Neural progenitor cell (in vitro differentiated cells): ENCODE measurements at places on chromosomes 6 and 20. TPM values are rescaled to one million over a fixed set of nuclear protein-coding genes. Genes with fewer than 3 reads are reported as not detected.

- H3K4me1 ChIP-seq, result peaks cover 7% of the 10 kb centered on the region
- no peaks in the 10 kb centered on the region for H3K27me3 ChIP-seq
- no peak overlapping the region for H3K4me3 ChIP-seq
- no peaks in the 10 kb centered on the region for H3K36me3 ChIP-seq
Measured at GRCh38 chr6:169981568-169981967, 230.1 kb downstream of the ERMARD start.

- DNase-seq, result no peak
- H3K27me3 ChIP-seq, result no peaks in the 10 kb centered on the region
- H3K4me1 ChIP-seq, result no peaks in the 10 kb centered on the region
- H3K4me3 ChIP-seq, result no peak overlapping the region
- no peak overlapping the region for H3K27ac ChIP-seq
- peaks cover 17% of the 10 kb centered on the region for H3K36me3 ChIP-seq
Measured at GRCh38 chr20:16744178-16744807, 3.9 kb upstream of the OTOR start.

DNA sequence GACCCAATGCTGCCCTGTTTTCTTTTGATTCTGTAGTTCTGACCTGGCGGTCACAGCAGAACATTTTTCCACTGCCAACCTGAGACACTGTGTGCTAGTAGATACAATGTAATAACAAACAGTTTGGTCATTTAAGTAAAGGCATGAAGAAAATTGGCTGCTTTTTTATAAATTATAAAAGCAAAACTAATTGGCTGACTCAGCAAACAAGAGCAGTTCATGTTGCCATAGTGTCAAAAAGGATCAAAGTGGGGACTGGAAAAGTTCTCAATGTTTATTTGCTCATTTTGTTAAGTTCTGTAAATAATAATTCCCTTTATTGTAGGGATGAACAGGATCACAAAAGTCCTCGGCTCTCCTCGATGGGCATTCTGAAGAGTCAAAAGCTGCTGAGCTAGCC, 599.5 kb downstream of the PKHD1 start:
- no peak overlapping the region for H3K27ac ChIP-seq
- peaks cover 10% of the 10 kb centered on the region for H3K4me1 ChIP-seq
- no peaks in the 10 kb centered on the region for H3K36me3 ChIP-seq
- DNase-seq, result no peak

DNA sequence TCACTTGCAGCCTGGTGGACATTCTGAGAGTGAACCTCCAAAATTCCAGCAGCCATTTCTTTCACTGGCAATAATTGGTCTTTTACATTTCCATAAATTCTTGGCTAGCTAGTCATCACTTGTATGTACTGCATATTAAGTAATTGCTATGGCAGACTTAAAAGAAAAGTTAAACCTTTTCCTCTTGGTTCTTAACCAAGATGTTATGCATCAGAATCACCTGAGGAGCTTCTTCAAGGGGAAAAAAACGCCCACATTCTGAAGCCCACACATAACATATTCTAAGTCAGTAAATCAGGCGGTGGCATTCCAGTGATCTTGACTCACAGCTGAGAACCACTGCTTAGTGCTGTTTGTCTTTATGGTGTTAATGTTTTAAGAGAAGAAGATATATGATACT, 37.0 kb downstream of the CDC40 start:
- no peak overlapping the region for H3K27ac ChIP-seq
- H3K27me3 ChIP-seq, result no peaks in the 10 kb centered on the region
- DNase-seq, result no peak
- peaks cover 22% of the 10 kb centered on the region for H3K36me3 ChIP-seq

The SAMD10 gene
- 0.19 and 4.9 TPM in 2 replicates for total RNA-seq

DNA sequence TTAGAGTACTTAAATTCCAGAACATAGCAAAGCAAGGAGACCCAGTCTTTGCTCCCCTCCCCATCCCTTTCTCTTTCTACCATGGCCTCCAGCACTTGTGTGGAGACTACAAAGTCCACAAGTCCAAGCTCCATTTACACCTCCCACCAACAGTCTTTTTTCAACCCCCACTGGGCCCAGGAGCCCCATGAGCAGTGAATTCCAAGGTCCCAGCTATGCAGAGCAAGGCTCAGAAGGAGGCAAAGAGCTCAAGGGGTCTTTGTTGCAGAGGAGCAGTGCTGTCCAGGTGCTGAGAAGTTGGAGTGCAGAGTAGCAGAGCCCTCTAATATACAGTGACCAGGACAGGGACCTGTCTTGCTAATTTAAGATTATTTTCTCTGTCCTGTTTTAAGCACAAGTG, 9.0 kb downstream of the PAK5 start:
- peak; percentile 29 for DNase-seq
- H3K4me1 ChIP-seq, result no peaks in the 10 kb centered on the region
- H3K4me3 ChIP-seq, result no peak overlapping the region
- H3K27me3 ChIP-seq, result peaks cover 4% of the 10 kb centered on the region
- H3K27ac ChIP-seq, result no peak overlapping the region
- H3K36me3 ChIP-seq, result no peaks in the 10 kb centered on the region

DNA sequence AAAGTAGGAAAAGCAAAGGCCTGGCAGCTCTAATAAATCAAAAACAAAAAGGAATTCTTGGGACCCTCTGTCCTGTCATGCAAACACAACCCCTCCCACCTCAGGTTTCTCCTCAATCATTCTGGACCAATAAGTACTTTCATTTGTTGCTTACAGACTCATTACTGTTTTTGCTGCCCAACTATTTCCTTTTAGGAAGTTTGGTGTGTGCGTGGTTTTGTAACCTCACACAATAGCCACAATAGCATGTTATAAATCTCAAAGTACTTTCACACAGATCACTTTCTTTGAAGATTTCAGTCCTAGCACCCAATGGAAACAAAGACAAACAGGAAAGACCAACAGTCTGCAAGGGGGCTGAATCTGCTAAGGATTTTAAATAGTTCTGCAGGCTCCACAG, 4.5 kb downstream of the MRPL14 start:
- no peaks in the 10 kb centered on the region for H3K36me3 ChIP-seq
- no peaks in the 10 kb centered on the region for H3K27me3 ChIP-seq
- H3K27ac ChIP-seq, result peak overlapping the region; percentile 34
- H3K4me1 ChIP-seq, result peaks cover 61% of the 10 kb centered on the region
- no peak for DNase-seq

DNA sequence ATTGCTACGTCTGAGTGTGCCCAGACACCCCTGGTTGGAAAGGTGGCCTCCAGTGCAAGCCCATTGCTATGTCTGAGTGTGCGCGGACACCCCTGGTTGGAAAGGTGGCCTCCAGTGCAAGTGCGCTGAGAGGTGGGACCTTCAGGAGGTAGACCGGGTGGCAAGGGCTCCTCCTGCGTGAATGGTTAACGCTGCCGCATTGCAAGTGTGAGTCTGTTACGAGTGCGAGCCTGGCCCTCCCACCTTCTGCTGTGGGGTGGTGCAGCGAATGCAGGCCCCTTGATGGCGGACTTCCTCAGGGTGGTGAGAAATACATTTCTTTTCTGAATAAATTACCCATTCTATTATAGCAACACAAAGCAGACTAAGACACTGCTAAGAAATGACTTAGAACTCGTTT, 208.8 kb downstream of the DLL1 start:
- H3K4me3 ChIP-seq, result no peak overlapping the region
- no peak overlapping the region for H3K27ac ChIP-seq
- H3K36me3 ChIP-seq, result no peaks in the 10 kb centered on the region
- no peak for DNase-seq
- peaks cover 24% of the 10 kb centered on the region for H3K4me1 ChIP-seq

The DEFB123 gene
- total RNA-seq, result not detected in 2 replicates

GRCh38 chr6:13383328-13384163, 55.2 kb upstream of the TBC1D7 start:
- no peaks in the 10 kb centered on the region for H3K27me3 ChIP-seq
- no peak overlapping the region for H3K4me3 ChIP-seq
- no peak overlapping the region for H3K27ac ChIP-seq
- DNase-seq, result no peak
- no peaks in the 10 kb centered on the region for H3K36me3 ChIP-seq
- peaks cover 4% of the 10 kb centered on the region for H3K4me1 ChIP-seq

GRCh38 chr20:25685276-25686080, 11.2 kb downstream of the ZNF337 start:
- no peaks in the 10 kb centered on the region for H3K27me3 ChIP-seq
- no peak overlapping the region for H3K4me3 ChIP-seq
- H3K36me3 ChIP-seq, result peaks cover 4% of the 10 kb centered on the region
- no peak for DNase-seq
- no peaks in the 10 kb centered on the region for H3K4me1 ChIP-seq
- H3K27ac ChIP-seq, result no peak overlapping the region

GRCh38 chr20:32764005-32764960, 2.1 kb downstream of the DNMT3B start:
- peak overlapping the region; percentile 59 for H3K27ac ChIP-seq
- no peaks in the 10 kb centered on the region for H3K27me3 ChIP-seq
- peaks cover 26% of the 10 kb centered on the region for H3K4me1 ChIP-seq
- peak; percentile 75 for DNase-seq

The SIRPG gene
- not detected in 2 replicates for total RNA-seq

The GPR6 gene
- not detected in 2 replicates for total RNA-seq

DNA sequence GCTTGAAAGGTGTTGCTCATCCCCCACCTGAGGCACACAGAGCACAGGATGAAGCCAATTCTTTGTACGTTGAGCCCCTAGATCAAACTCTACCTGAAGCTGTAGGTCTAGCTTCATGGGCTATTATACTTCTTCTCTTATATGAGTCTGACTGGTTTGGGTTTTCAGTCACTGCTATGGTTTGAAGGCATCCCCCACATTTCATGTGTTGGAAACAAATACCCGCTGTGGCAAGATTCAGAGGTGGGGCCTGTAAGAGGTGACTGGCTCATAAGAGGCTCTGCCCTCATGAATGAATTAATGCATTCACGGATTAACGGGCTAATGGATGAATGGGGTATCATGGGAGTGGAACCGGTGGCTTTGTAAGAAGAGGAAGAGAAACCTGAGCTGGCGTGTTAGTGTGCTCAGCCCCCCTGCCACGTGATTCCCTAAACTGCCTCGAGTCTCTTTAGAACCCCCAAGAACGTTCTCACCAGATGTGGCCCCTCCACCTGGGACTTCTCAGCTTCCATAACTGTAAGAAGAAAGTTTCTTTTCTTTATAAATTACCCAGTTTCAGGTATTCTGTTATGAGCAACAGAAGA, 39.2 kb downstream of the PREX1 start:
- H3K27ac ChIP-seq, result no peak overlapping the region
- H3K4me3 ChIP-seq, result no peak overlapping the region
- DNase-seq, result no peak
- no peaks in the 10 kb centered on the region for H3K36me3 ChIP-seq

The EMILIN3 gene
- total RNA-seq, result 3.5 and 9.0 TPM in 2 replicates

- no peak within 1 kb of the TSS for H3K4me3 ChIP-seq
- no peaks in the 10 kb centered on the region for H3K36me3 ChIP-seq
- no peak for DNase-seq
- no peak within 1 kb of the TSS for H3K27ac ChIP-seq
Measured at GRCh38 chr6:31776989-31777666, at the start of gene VWA7. VWA7 (minus strand) TSS chr6:31777328; CDS start chr6:31776779, 549 bp downstream.

DNA sequence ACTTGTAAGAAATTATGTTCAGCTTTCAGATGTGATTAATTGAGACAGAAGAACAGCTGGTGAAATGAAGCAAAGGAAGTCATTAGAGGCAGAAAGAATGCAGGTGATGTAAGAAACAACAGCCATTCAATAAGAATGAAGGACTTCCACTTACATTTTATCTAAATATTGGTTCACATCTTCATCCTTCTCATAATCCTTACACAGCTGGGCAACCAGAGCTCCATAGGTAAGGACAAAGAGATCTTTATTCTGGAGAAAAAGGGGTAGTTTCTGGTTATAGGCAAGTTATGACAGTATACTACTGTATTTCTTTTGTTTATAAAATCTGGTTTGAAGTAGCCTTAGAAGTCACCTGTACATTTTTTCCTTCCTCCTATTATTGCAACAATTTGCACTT, 2.3 kb downstream of the TRAPPC3L start:
- no peak overlapping the region for H3K27ac ChIP-seq
- H3K4me1 ChIP-seq, result no peaks in the 10 kb centered on the region
- H3K36me3 ChIP-seq, result no peaks in the 10 kb centered on the region
- no peak for DNase-seq
- no peaks in the 10 kb centered on the region for H3K27me3 ChIP-seq

DNA sequence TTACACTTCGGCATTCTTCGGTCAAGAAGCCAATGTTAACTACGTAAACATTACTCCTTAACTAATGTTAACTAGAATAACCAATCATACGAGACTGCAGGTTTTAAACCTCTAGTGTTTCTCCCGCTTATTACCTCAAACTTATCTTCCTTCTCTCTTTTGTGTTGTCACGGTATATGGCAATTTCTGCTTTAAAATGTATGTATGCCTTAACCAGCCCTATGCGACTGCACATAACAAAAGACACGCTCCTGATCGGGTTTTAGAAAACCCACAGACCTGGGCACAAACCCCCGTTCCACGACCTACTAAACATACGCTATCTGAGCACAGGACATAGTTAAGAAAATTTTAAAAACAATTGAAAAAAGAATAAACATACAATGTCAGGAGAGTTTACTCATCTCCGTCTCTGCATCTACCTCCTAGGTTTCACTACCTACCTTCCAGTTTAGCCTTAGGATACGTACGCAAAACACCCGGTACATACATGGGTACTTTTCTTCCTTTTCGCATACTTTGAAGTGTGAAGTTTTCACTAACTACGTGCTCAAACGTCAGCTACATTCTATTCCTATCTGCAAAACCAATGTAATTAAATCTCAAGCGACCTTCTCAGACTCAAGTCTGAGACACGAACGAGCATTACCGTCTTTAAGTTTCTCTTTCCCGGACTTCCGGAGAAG, 1.1 kb downstream of the CD164 start:
- peak overlapping the region; percentile 97 for H3K27ac ChIP-seq
- peak overlapping the region; percentile 93 for H3K4me3 ChIP-seq
- H3K27me3 ChIP-seq, result no peaks in the 10 kb centered on the region
- peaks cover 25% of the 10 kb centered on the region for H3K4me1 ChIP-seq
- peak; percentile 9 for DNase-seq
- no peaks in the 10 kb centered on the region for H3K36me3 ChIP-seq

- no peaks in the 10 kb centered on the region for H3K36me3 ChIP-seq
- no peak for DNase-seq
- H3K4me3 ChIP-seq, result no peak overlapping the region
- no peaks in the 10 kb centered on the region for H3K27me3 ChIP-seq
- no peak overlapping the region for H3K27ac ChIP-seq
- peaks cover 14% of the 10 kb centered on the region for H3K4me1 ChIP-seq
Measured at GRCh38 chr6:133396233-133396983, 155.3 kb downstream of the EYA4 start.

DNA sequence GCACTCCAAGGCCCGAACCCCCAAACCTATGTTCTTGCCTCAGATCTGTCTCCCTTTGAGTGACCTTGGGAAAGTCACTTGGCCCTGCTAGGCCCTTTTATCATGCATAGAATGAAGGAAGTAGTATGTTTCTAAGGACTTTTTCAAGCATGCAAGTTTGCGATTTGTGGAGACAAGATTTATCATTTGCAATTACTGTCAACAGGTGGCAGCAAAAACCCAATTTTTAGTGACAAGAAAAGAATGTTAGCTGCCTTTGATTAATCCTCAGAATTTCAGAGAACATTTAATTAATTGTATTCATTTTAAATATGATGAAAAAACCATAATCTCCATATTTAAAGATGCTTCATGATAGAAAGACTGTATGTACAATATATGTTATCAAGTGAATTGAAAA, 28.3 kb upstream of the PREP start:
- H3K27me3 ChIP-seq, result no peaks in the 10 kb centered on the region
- no peak overlapping the region for H3K27ac ChIP-seq
- H3K36me3 ChIP-seq, result no peaks in the 10 kb centered on the region
- H3K4me1 ChIP-seq, result peaks cover 6% of the 10 kb centered on the region
- peak; percentile 56 for DNase-seq
- no peak overlapping the region for H3K4me3 ChIP-seq
